Stimulated activated CD4-positive, alpha-beta T cell treated with anti-CD3 and anti-CD28 coated beads, Interleukin-15, amount 100 ng/mL, for 48 hours (primary cell): ENCODE measurements at places on chromosomes 1 and 21.

GRCh38 chr1:155466996-155467395 lies 95.6 kb downstream of the ASH1L start:
- no peak for DNase-seq

- no peak for DNase-seq
Observed at GRCh38 chr1:227459977-227460376, 103.4 kb upstream of the ZNF678 start.

GRCh38 chr1:199177241-199177640 lies 538.4 kb downstream of the PTPRC start:
- no peak for DNase-seq

DNA sequence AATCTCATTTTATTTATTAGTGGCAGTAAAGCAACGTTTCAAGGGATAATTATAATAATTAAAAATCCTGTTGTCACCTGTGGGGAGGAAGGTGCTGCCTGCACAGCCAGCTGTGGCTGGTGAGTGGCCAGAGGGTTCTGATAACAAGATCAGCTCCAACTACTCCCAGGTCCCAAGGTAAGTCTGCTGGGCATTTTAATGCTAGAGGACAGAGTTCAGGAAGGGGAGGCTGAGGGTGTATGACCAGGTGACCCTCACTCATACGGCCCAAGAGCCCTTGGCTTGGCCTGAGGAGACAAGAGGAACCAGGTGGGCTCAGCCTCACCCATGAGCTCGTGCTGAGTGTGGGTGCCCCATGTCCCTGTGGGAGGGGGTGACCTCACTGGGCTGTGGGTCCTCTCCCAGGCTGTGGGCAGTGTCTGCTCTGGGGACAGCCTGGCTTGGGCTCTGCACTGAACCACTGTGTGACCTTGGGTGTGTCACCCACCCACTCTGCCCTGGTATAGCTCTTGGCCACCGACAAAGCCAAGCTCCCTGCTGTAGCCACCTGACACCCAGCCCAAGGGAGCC lies 223.8 kb downstream of the PTPRU start:
- DNase-seq = no peak

GRCh38 chr1:81484284-81484683 lies 316.4 kb upstream of the ADGRL2 start:
- DNase-seq = no peak

DNA sequence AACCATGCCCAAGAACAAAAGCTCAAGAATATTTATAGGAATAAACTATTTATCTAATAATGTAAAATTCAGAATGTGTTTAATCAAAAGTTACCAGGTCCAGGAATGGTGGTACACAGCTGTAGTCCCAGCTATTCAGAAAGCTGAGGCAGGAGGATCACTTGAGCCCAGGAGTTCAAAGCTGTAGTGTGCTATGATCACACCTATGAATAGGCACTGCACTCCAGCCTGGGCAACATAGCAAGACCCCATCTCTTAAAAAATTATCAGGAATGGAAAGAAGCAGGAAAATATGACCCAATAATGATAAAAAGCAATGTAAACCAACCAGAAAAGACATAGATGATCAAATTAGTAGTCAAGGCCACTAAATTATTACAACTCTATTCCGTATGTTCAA lies 62.2 kb upstream of the DR1 start:
- no peak for DNase-seq

GRCh38 chr1:39954324-39954869 lies 548 bp upstream of the MFSD2A start:
- DNase-seq = no peak

- no peak for DNase-seq
Observed at GRCh38 chr21:35943752-35944151, 116.6 kb downstream of the SETD4 start.

- no peak for DNase-seq
Observed at GRCh38 chr1:20511518-20512428, 3.8 kb upstream of the MUL1 start.

DNA sequence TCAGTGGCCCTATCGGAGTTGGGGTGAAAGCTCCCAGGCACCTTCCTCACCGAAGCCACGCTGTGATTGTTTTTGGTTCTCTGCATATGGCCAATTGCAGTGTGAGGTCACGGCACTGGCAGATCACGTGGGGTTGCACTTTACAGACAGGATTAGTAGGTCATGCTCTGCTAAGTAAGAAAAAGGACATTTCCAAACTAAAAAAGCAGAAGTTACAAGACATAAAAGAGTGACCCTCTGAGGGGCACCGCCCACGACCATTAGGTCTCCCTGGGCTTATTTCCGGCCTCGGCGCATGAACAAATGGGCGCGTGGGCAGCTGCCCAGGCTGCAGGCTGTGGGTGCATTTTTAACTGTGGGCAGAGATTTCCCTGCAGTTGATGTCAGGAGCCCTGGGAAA lies 2.0 kb downstream of the CAPN9 start:
- DNase-seq = no peak

GRCh38 chr21:16308269-16308668 lies 578.5 kb downstream of the USP25 start:
- no peak for DNase-seq

DNA sequence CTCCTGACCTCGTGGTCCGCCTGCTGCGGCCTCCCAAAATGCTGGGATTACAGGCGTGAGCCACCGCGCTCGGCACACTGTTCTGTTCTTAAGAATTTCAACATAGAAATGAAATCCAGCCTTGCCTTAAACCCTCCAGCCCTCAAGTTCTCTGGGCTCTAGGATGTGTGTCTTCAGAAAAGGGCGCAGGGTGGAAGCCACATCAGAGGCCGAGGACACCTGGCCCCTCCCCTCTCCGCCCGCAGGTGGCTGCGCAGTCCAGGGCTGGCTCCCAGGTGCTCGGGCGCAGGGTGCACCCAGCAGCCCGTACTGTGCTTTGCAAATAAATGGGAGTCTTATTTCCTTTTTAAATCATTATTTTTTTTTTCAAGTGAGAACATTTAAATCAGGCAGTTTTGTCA lies 2.0 kb upstream of the C1orf174 start:
- DNase-seq = no peak

DNA sequence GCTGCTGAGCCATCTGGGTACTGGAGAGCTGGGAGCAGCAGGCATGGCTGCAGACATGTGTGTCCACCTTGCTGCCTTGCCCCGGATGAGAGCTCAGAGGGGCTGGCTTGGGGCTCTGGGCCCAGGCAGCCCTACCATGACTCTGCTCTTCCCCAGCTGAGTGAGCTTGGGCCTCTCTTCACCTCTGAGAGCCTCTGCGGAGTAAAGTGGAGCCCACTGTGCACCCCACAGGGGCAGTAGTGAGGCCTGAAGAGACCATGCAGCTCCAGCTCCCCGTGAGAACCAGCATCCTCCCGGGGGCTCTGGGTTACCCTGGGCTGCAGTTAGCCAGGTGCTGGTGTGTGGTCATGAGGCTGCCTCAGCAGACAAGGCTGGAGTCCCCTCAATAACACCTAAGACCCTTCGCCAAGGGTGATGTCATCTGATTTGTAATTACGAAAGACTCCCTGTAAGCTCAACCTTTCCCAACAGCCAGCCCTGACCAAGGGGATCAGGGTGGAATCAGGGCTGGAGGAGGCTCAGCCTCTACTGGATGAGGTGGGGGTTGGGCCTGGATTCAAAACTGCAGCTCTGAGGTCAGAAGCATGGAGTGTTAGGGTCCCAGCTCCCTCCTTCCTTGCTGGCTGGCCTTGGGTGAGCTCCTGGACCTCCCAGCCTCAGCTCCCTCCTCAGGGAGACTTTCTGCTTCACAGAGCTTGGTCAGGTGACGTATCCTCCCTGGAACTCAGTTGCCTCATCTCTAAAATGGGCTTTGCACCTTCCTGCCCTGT lies 308.0 kb downstream of the MATN1 start:
- DNase-seq = no peak
